ENCODE measurements at places on chromosomes 7 and 10. TPM values are rescaled to one million over a fixed set of nuclear protein-coding genes. Genes with fewer than 3 reads are reported as not detected.

GRCh38 chr10:113436851-113437250 is 116.0 kb upstream of the HABP2 start:
- DNase-seq: no peak

GRCh38 chr10:7337431-7338171 is 73.2 kb downstream of the SFMBT2 start:
- DNase-seq: no peak

GRCh38 chr7:1412322-1413261 is 46.7 kb downstream of the MICALL2 start:
- DNase-seq: peak; percentile 86

DNA sequence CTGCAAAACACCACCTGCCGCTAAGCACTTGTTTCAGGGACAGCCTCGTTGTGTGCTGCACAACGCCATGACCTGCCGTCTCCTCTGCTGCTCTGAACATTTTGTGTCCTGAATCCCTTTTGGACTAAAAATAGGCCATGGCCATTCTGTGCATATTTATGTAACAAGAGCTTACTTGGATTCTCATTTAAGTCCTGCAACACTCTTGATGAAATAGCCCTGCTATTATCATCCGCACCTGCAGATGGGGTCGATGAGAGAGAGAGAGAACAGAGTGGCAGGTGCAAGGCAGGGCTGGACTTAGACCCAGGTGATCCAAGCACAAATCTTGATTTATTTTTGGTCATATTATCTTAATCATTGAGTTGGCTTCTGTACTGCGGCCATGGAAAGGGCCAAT is 121.2 kb upstream of the PRKCQ start:
- DNase-seq: no peak

DNA sequence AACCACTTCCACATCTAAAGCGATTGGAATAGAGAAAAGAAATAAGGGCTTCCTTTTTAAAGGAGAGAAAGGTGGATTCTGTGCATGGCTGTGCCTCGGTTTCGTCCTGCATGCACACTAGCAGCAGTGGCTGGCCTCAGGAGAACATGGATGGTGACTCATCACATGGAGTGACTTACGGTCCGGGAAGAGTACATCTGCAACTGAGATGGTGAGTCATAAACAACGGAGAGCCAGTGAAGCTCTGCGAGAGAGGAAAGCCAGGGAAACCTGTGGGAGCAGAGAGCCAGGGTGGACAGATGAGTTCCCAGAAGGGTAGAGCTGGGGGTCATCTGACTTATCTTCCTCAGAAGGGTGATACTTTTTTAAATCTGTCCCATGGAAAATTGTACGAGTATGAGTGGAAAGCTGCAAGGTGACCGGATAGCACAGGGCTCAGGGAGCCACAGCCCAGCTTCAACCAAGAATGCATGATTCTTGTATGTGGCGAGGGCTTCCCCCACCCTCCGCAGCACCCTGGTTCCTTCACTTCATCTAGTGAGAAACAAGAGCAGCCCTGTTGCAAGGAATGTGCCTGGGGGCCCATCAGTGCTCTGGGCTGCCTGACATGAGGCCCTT is 259.1 kb downstream of the KLF6 start:
- no peak for DNase-seq

- no peak for DNase-seq
Measured at GRCh38 chr7:17593819-17594419, 295.5 kb downstream of the AHR start.

DNA sequence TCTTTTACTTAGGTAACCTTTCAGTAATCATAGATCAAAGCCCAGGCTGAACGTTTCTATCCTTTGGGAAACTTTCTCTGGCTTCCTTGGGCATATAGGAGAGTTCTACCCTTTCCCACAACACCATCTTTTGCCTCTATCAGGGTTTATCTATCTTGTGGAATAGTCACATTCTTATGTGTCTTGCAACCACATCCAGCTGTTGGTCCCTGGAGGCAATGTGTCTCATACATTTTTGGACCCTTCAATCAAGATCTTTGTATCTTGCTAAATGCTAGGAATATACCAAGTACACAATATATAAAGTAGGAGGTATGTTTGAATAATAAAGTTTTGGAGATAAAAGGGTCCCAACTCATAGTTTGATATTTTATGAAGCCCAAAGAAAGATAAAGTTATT is 121.7 kb downstream of the RNLS start:
- no peak for DNase-seq

DNA sequence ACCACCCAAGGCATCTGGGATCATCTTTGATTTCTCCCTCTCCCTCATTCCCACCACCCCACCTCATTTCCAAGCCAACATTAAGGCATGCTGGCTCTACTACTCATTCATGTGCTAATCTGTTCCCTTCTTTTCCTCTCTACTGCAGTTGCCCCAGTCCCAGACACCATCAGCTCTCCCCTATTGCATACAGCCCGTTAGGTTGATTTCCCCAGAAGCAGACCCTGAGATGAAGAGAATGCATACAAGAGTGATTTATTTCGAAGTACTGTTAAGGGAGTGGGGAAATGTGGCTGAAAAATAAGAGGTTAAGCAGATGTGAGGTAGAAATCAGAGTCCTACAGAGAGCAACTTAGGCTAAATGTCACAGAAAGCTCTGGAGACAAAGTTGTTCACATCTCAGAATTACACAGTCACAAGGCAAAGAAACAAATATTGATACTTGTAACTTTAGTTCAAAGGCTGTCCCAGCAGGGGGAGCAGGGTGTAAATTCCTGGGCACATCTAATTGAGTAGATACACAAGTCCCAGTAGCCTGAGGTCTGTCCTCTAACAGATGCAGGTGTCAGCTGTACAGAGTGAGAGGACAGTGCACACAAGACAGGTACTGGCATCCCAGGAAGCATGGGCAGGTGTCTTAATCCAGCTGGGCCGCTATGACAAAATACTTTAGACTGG is 20.9 kb downstream of the AKR1D1 start:
- DNase-seq: no peak

- DNase-seq: no peak
Measured at GRCh38 chr10:30819341-30820181, 190.0 kb upstream of the LYZL2 start.

- no peak for DNase-seq
Measured at GRCh38 chr10:78044699-78045098, 11.0 kb downstream of the RPS24 start.

DNA sequence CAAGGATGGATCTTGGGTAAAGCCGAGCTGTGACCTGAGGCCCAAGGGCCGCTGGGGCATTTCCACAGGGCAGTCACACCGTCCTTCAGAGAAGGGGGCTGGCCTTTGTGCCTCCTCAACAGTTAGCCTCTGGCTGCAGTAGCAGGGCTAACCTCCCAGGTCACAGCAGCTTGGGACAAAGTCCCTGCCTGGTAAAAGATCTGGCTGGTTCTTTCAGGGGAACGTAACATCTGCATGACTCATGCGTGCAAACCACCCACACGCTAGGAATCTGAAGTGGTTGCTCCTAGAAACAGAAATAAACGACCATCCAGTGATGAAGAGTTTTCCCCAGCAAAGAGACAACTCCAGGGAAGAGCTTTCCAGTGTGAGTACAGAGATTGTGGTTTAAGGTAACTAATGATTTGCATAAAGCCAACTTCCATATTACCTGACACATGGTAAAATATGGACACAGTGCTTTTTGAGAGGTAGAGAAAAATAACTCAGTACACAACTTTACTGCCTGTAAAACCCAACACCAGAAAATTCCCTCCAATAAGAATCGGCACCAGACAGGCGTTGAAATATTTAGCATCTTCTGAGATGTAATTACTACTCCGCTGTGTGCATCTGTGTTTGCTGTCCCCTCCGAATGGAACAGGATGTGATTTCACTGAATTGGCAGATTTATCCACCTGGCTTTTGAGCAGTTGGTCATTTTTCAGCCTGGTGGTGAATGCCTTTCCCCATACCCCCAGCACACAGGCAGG is 84.9 kb upstream of the ADRB1 start:
- no peak for DNase-seq

DNA sequence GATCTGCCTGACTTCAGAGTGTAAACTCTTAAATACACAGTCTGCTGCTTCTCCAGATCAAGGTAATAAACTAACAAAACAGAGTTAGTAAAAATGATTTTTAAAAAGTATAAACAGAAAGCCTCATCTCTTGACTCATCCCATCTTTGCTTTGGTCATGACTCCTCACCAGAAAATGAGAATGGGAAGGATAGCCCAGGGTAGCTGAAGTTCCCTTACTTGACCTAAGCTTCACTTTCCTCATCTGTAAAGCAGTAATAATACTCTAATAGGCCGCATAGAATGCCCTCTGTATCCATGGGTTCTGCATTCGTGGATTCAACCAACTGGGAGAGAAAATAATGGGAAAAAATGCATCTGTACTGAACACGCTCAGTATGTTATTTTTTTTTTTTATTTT is 11.3 kb upstream of the SLC25A28 start:
- no peak for DNase-seq

DNA sequence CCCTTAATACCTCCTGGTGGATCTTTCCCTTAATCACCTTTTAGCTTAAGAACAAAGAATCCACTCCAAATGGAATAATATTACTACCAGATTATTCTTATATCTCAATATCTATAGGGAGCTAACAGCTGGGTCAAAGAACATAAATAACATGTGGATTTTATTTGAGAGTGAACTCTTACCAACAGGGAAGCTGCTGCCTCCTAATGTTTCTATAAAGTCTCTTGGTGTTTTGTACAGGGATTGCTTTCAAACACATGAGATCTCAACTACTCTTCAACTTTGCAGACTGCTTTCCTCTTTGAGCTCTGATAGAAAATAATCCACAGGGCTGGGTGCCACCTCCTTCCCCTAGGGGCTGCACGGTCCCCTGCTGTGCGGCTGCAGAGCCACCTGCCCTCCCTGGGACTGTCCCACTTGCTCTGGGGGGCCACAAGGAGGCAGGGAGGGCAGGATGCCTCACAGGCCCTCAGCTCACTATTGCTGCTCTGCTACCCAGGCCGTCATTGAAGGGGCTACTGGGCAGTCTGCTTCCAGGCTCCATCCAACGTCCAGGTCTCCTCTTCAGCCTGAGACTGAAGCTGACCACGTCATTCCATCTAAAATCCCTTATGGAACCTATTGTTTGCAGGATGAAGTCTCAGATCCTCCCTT is 191.2 kb downstream of the CXCL12 start:
- no peak for DNase-seq

GRCh38 chr10:18532881-18533535 is 118.4 kb downstream of the NSUN6 start:
- no peak for DNase-seq

DNA sequence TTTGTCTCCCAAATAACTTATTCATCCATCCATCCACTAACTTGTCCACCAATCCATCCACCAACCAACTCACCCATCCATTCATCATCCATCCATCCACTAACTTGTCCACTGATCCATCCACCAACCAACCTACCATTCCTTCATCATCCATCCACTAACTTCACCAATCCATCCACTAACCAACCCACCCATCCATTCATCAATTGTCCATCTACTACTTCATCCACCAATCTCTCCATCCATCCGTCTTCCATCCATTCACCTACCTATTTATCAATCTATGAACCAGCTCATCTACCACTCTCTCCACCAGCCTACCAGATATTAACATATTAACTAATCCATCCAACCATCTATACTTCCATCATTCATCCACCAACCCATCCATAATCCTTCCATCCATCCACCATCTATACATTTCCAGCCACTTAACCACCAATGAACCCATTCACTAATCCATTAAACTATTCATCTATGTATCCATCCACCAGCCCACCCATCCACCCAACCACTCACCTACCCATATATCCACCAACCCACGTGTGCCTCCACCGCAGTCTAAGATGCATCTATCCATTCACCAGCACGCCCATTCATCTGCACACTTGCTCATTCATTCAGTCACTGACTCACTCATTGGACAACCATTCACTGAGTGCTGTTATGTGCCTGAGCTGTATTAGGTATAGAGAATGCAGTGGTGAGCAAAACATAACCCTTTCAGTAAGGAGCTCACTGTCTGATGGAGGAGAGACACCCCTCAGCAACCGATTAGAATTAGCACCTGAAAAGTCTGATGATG is 19.8 kb upstream of the TBL2 start:
- no peak for DNase-seq

DNA sequence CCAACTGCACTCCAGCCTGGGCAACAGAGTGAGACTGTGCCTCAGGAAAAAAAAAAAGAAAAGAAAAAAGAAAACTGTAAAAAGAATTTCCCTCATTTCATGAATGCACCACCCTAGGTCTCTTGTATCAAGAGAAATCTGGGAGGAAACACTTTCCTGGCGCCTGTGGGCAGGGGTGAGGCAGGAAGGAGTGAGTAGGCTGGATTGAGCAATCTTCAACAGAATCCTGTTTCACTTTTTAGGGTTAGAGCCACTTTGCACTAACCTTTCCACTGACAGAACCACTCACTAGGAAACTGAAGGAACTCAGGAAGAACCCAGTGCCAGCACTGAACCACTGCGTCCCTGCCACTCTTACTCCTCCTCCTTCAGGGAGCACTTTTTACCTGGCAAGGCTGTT is 282.1 kb downstream of the CCDC3 start:
- no peak for DNase-seq

DNA sequence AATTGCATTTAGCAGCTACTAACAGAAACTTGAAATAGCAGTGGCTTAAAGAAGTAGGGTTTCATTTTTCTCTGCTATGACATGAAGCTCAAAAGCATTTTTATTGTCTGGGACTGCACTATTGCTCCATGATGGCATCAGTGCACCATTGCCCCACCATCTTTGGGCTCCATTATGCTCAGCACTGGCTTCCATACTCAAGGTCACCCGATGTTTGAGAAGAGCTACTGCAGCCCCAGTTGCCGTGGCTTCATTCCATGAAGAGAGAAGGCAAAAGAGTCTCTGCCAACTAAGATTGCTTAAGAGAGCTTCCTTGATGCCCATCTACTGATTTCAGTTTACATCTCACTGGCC is 192.2 kb upstream of the LRGUK start:
- no peak for DNase-seq

GRCh38 chr10:72328045-72328828 is 26.5 kb downstream of the DNAJB12 start:
- no peak for DNase-seq

DNA sequence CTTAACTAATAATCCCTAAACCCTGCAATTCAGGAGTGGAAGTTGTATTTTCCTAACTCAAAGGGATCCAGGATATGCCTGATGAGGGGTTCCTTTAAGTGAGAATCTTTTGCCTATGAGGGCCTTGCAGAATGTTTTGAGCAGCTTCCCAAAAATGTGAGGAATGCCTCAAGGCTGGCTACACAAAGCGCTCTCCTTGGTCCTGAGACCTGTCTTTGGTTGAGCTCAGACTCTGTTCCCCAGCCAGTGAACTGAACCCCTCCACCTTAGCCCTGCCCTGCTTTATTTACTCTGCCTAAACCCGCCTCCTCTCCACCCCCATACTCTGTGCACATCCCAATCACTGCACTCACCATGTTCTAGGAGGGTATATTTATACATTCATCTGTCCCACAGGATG is 108.6 kb downstream of the NRCAM start:
- DNase-seq: no peak

Gene BMS1
- total RNA-seq: 19.9 TPM

Gene PON1
- total RNA-seq: not detected

Gene PLEKHS1
- total RNA-seq: not detected

Gene STN1
- total RNA-seq: 14.2 TPM

Gene CARD11
- 117 TPM for total RNA-seq

Gene TRIM74
- 2.2 TPM for total RNA-seq

Gene PKD2L1
- total RNA-seq: 0.14 TPM

Gene CAMK2B
- total RNA-seq: not detected

Gene SP8
- total RNA-seq: not detected

Gene RP9
- total RNA-seq: 21.8 TPM

Gene POM121C
- 99.2 TPM for total RNA-seq

Gene BLVRA
- 12.8 TPM for total RNA-seq

Gene AASS
- total RNA-seq: 0.84 TPM

Gene EEPD1
- total RNA-seq: 0.98 TPM

Gene CTAGE4
- 0.27 TPM for total RNA-seq

Gene VSIR
- 61.7 TPM for total RNA-seq

Gene UROS
- 20.7 TPM for total RNA-seq

Measured in CD8-positive, alpha-beta T cell (primary cell).